ENCODE measurements at places on chromosomes 4 and X.

DNA sequence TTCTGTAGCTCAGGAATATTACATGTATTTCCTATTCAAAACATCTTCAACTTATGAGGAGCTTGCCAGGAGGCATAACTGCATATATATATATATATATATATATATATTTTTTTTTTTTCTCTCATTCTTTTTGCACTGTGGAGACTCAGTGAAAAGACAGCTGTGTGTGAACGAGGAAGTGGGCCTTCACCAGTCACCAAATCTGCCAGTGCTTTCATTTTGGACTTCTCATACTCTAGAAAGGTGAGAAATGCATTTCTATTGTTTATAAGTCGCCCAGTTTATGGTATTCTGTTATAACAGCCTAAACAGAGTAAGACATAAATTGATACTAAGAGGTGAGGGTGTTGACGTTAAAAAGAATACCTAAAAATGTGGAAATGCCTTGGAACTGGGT lies 710.6 kb downstream of the TRAM1L1 start:
- no peak for DNase-seq

- no peak for DNase-seq
Measured at GRCh38 chrX:132085786-132086185, 42.0 kb downstream of the FRMD7 start.

DNA sequence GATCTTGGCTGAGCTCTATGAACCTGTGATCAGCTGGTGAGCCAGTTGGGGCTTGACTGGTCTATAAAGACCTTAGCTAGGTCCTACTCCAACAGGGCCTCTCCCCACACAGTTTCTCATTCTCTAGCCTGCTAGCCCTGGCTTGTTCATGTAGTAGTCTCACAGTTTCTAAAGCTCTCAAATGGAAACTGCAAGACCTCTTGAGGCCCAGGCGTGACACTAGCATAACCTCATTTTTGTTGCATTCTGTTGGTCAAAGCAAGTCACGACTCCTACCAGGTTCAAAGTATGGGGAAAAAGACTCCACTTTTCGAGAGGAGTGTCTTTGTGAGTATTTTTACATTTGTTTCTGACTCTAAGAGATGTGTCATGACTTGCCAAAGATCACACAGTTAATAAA lies 50.9 kb downstream of the CEP44 start:
- no peak for DNase-seq

DNA sequence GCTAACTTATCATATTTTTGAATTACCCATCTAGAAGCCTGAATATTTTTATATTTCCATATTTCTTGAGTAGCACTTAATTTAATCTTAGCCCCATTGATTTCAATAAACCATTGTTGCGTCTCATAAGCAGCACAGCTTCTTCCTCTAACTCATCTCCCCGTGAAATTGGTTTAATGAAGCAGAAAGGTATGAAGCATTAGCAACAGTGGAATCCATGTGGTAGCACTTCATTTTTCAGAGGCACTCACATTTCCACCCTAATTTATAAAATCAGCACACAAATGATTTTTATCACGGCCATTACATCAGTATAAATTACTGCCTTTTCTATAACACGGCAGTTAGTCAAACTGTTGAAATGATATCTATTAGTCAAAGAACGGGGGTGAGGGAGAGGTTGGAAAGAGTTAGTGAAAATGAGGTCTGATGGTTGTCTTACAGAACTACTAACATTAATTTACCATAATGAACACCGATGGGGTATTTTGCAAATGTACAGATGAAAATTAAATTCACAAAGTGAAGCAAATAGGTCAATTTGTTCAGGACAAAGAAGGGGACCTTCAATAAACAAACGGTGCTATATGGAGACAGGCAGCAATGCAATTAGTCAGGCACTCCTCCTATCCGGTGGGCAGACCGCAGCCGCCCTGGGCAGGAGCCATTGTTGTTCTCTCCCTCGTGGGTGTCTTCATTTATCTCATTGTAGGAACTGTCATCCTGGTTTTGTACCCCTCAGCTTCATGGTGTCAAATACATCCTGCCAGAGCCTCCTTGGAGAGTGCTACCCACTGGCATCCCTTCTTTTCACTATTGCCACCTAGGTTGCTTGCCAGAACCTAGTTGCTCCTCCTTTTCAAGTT lies 205.7 kb downstream of the SOX3 start:
- DNase-seq: no peak

DNA sequence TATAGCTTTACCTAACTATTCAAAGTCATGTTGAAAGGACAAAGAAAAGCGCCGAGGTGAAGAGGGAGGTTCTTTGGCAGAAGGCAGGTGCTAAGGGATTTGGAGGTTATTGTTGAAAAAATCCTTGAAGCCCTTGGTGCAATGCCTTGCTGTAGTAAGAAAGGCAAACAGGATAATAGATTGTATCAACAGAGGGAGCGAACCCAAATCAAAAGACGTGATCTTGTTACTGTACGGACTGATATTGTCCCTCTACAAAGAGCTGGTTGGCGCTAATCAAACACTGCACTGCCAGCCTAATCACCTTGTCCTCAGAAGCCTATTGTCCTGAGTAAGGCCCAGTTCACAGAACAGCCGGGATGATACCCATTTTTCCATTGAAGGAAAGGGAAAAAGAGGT lies 182.9 kb downstream of the ZIC3 start:
- DNase-seq: no peak

- no peak for DNase-seq
Measured at GRCh38 chrX:103414561-103414960, 38.2 kb downstream of the BEX3 start.

- DNase-seq: no peak
Measured at GRCh38 chr4:136651278-136651667, 881.0 kb downstream of the PCDH18 start.

GRCh38 chr4:38860788-38861424 lies 4.3 kb upstream of the TLR6 start:
- peak; percentile 70 for DNase-seq

DNA sequence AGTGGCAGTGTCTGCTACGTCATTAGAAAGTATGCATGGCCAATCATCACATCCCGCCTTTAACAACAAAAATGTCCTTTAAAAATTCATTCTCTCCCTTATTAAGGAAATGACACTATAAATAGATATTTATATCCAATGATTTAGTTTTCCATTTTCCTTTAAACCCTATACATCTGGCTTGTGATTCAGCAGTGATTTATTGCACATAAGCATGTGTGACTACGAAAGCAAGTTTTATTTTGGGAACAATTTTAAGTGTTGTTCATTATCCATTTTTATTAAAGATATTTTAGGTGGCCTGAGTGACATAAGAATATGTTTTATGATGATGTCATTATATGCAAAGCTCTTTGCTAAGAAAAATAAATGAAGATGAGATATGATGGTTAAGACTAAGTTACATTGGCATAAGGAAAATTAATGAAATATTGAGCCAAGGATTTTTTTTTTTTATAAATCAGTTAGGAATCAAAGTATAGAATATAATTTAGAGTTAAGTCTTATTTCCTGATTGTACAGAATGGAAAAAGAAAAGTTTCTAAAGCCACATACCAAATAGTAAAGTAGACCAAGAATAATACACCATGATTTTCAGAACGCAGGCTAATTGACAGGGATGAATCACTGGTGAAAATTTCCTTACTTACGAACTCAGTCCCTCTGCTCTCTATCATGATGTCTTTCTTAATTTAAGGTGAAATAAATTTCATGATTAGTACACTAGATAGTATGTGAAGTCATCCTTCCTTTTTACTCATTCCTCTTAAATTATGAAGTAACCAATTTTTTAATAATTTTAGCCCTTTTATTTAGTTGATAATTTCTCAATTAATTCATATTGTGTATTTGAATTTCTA lies 822.4 kb downstream of the FAT4 start:
- no peak for DNase-seq

DNA sequence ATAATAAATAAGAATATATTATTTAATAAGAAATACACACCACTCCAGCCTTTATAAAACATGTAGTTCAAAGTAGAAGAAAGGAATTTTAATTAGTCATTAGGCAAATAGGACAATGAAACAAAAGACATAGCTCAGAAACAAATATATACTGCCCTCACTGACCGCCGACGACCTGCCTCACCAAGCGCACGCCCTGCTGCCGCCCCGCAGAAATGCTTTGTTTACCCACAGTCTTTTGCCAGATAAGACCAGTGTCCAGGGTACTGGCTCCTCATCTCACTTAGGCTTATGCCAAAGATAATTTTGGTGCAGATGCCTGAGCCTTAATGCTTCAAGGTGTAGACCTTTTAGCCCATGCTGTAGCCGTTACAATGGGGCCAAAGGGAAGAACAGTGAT lies 199.5 kb downstream of the HHIP start:
- DNase-seq: no peak

DNA sequence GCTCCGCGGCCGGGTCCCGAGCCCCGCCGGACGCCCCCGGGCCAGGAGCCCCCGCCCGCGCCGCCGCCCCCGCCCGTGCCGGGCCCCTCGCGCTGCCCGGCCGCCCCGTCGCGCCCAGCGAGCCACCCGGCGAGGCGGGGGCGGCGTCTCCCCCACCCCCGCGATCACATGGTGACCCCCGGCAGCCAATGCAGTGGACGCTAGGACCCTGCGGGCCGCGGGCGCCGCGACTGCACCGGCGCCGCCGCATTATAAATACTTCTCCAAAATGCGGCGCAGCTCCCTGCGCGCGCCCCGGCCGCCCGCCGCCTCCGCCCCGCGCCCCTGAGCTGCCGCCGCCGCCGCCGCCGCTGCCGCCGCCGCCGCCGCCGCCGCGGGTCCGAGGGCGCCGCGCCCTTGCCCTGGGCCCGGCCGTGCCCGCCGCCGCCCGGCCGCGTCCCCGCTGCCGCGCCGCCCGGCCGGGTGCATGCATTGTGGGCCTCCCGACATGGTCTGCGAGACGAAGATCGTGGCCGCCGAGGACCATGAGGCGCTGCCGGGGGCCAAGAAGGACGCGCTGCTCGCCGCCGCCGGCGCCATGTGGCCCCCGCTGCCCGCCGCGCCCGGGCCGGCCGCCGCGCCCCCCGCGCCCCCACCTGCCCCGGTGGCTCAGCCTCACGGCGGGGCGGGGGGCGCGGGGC lies at the start of gene NAT8L:
Gene NAT8L, plus strand, starts transcription at position 282 of the 680 bp plus-strand sequence. Its CDS starts 185 bp downstream, at position 467.
- DNase-seq: no peak

- no peak for DNase-seq
Measured at GRCh38 chr4:39729557-39729956, 31.6 kb downstream of the UBE2K start.

DNA sequence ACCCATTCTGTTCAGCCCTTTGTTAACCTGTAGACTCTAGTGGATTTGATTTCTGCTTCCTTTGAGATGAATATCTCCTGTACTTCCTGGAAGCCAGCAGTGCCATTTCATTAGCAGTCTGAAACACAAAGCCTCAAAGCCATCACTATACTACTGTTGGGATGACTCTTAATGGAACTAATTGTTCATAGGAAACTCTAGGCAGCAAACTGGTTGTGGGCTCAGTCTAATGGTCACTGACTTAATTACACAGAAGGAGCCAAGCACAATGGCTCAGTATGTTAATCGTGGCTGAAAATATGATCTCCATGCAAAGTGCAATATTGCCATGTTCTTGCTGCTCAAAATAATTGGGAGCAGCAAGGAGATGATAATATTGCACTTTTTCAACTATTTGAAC lies 262.3 kb downstream of the ARHGAP24 start:
- DNase-seq: no peak

DNA sequence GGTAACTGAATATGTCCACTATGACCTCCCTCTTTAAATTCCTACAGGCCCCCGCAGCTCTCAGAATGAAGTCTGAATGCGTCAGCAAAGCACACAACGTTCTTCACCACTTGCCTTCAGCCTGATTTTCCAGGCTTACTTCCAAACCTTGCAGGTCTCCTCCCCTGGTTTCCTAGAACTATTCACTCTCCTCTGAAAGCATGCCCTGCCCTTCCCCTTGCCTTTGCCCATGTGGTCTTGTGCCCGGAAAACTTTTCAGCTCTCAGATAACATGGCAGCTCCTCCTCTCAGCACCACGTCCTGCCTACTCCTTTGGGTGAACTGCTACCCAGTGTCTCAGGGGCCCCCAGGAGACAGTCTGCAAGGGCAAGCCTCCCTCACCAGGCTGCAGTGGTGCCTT lies 268.5 kb upstream of the LDB2 start:
- no peak for DNase-seq

DNA sequence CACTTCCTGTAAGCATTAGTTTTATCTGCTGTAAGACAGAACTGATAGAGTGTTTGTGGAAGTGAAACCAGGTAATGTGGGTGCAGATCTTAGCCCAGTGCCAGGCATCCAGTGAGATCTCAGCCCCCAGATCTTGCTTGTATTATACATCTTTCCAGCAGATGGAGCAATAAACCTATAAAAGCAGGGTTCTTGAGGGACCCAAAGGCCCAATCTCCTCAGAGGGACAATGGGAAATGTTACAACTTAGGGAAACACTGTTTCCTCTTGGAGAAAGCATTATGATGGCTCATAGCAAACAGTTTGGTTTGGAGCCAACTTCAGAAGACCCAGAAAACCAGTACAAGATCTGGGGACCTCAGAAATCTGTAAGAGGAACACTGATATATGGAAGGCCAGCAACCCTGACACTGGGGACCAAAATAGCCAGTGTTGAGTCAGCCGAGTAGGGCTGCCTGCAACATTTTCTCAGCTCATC lies 206.3 kb downstream of the SLC7A11 start:
- DNase-seq: peak; percentile 2

GRCh38 chr4:161172396-161173026 lies 991.3 kb downstream of the FSTL5 start:
- no peak for DNase-seq

- peak; percentile 49 for DNase-seq
Measured at GRCh38 chr4:112523008-112523721, 7.2 kb upstream of the NEUROG2 start.

GRCh38 chrX:150483356-150483985 lies 85.0 kb upstream of the MTM1 start:
- no peak for DNase-seq

GRCh38 chr4:141802333-141802732 lies 165.9 kb downstream of the IL15 start:
- no peak for DNase-seq

DNA sequence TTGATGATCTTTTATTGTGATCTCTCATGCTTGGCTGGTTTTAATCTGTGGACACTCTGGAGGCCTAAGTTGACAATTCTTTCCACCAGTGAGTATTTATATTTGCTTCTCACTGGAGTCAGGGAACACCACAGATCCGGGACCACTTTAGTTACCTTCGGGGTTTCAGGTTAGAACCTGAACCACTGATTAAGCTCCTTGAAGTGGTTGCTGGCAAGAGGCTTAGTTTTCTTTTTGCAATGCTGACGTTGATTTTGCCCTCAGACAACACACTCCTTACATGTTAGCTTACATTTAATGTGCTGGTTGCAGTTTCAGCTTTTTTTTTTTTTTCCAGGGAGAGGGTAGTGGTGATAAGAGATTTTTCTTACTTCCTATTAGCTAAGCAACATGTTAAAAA lies 10.5 kb upstream of the ZNF330 start:
- DNase-seq: no peak

GRCh38 chrX:153396320-153397195 lies 4.6 kb downstream of the PNMA6E start:
- DNase-seq: no peak

DNA sequence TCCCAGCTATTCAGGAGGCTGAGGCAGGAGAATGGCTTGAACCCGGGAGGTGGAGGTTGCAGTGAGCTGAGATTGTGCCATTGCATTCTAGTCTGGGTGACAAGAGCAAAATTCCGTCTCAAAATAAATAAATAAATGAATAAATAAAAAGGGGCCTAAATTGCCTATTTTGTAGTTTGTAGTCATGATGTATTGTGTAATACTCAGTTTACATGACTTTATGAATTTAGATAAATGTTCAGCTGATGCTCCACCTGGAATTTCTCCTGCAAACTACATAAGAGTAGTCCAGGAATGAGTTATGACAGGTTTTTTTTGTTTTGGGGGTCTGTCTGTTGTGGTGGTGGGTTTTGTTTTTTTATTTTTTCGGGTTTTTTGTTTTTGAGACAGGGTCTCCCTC lies 31.1 kb downstream of the RBMX start:
- no peak for DNase-seq

Data from CD4-positive, alpha-beta T cell treated with Interleukin-10 for 1 hour (primary cell).